ENCODE measurements at places on chromosomes 3 and 15.

GRCh38 chr3:112365636-112366035 is 32.7 kb downstream of the CD200 start:
- DNase-seq = no peak

DNA sequence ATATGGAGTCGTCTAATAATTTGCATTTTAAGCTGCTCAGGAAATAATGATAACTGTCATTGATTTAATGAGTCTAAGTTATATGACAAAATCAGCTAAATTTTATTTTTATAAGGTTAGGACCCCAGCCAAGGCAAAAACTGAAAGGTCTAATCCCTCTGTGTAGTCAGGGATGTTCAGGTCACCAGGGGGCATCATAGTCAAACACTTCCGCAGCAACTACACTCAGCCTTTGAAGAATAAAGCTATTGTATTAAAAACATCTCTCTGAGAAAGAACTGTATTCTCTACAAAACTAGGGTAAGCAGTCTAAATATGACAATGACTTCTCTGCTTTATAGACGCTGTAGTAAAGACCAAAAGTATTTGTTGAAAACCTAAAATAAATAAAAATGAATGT is 15.0 kb downstream of the INTS14 start:
- DNase-seq = peak; percentile 32

- no peak for DNase-seq
Observed at GRCh38 chr3:4995500-4996053, 16.3 kb downstream of the BHLHE40 start.

GRCh38 chr15:26974120-26974780 is 3.3 kb downstream of the GABRG3 start:
- no peak for DNase-seq

DNA sequence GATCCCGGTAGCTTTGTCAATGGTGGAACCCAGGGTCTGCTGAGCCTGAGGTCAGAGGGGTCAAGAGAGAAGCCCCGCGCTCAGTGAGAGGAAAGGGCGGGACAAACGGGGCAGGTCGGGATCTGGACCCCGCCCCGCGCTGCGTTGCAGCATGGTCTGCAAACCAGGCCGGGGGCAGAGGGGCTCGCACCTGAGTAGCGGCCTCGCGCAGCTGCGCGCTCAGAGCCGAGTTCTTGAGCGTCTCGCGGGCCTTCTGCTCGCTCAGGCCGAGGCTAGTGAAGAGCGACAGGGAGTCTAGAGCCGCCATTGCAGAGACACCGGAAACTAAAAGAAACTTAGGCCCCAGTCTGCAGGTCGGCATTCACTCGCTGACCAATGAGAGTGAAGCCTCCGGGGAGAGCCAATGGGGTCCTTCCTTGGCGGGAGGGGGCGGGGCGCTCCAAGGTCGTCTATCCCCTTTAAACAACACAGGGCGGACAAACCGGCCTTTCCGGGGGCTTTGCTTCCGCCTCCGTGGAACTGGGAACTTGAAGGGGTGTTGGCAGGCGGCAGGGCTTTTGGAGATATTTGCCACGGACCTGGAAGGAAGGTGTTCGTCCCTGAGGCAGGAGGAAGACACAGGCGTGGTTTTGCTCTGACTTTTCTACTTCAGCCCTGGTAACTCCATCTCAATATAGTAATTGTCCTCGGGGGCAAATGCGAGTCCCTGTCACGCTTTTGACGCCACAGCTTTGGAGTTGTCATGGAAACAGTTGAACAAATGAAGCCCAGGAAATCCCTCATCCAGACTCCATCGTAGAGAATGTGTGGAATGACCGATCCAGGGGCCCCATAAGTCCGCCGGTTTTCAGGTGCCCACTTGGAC is at the start of gene QARS1:
Gene QARS1 (minus strand): TSS at position 331 of the 865 bp plus-strand sequence. CDS start 24 bp downstream, at position 307.
- peak; percentile 91 for DNase-seq

- no peak for DNase-seq
Observed at GRCh38 chr3:15631426-15632211, 30.1 kb downstream of the BTD start.

DNA sequence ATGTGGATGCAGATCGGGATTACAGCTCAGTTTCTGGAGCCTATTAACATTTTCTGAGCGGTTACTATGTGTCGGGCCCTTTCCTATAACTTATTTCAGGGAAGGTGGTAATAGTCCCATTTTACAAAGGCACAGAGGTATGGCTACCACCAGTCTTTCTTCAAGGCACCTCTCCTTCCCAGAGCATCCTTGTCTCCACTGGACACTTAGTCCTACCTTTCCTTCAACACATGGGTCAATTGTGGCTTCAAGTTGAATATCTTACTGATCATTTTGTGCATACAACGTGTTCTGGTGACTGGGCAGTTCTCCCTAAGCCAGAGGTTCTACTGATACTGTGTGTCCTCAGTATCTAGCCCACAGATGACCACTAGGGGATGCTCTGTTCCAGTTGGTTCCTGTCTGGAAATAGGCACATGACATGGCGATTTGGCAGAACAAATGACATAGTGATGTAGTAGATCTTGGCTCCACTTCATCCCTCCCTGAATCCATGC is 60.7 kb upstream of the CMTM8 start:
- peak; percentile 63 for DNase-seq

DNA sequence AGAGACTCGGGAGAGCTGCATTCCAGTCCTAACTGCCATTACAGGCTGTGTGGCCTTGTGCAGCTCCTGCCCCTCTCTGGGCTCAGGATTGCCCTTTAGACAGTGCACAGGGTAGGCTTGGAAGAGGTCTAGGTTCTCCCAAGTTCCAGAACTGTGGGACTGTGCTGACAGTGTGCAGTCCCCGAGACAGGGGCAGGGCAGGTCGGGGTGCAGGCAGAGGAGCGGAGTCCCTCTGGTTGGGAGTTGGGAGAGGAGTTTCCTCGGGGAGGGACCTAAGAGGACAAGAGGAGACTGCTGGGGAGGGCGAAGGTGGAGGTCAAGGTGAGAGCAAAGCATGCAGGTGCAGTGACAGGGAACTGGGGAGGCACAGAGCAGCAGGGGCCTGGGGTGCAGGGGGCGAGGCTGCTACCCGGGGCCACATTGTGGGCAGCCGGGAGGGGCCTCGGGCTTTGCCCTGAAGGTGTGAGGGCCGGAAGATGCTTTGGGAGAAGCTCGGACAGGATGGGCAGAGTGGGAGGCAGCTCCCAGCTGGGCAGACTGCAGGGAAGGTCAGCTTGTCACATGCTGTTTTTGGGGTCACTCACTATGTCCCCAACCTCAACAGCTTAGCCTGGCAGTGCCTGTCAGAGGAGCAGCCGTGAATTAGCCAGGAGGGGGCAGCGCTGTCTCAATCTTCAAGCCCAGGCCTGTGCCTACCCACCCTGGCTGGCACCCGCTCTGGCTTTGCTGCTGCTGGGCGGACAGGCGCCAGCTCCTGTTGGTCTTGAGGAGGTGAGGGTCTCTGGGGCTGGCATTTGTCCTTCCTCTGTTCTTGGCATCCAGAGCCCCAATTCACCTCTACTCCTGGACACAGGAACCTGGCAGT is 15.4 kb upstream of the CSPG4 start:
- peak; percentile 74 for DNase-seq

DNA sequence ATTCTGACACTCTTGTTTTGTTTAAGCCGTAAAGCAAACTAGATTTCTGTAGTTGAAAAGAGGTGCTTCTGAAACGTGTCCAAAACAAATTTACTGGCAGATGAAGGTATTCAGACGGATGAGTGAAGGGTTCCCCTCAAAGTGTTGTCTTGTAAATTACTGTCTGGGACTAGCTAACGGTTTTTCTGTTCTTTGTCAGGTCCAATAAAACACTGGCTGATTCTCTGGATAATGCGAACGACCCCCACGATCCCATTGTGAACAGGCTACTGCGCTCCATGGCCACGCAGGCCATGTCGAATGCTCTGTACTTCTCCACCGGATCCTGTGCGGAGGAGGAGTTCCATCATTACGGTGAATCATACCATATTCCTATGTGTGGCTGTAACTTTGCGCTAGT is 27.7 kb downstream of the TIPIN start:
- DNase-seq = no peak

DNA sequence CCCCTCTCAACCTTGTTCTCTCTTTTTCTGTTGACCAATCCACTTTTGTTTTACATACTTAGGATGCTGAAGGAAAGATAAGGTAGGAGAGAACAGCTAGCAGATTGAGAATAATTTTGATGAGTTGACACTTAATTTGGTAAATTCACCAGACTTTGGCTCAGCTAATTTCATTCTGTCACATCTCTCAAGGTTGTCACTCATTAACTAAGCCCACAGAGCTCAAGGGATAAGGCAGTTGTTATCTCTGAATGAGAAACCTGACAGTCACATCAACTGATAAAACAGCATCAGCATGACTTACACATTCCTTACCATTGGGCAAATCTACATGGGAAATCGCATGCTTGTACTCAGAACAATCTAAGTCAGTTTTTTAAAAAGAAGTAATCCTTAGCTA is 591.4 kb downstream of the NLGN1 start:
- no peak for DNase-seq

GRCh38 chr3:153621953-153622352 is 459.9 kb downstream of the RAP2B start:
- DNase-seq = peak; percentile 36

DNA sequence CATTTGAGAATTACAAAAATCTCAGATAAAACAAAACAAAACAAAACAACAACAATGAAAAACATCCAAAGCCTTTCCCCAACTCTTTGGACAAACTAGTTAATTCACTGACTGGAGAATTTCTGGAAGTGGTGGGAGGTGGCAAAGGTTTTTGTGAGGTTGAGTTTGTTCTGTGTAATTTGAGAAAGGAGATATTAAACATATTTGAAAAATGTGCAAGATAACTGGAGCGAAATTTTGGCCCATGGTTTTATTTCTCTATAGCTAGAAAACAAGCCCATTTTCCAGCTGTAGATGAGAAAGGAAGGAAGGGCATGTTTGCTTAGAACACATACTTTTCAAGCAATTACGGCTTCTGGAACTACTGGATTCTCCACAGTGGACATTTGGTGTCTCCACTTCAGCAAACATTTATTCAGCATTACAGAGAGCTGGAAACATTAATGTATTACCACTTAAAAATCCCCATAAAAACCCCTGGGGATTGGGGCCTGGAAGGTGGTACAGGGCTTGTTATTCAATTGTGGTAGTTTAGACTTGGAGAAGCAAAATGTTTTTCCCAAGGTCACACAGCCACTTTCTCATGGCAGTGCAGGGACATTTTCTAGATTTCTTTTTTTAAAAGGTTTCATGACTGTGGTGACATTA is 135.8 kb downstream of the THSD4 start:
- DNase-seq = no peak

DNA sequence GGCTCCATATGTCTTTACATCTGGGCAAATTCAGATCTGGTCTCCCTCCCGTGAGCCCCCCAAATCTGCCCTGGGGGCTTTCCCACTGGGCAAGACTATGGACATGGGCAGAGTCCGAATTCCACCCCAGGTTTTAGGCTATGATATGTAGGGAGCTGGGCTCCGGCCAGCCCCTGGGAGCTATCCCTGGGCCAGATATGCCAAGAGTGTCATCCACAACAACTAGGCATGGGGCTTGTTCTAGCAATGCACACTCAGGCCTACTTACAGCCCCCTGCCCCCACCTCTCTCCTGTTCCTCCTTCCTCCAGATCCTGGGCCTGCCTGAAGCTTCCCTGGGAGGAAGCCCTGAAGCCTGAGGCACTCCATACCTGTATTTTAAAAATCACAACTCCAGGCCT is 622 bp downstream of the XIRP1 start:
- DNase-seq = no peak

- no peak for DNase-seq
Observed at GRCh38 chr15:49855917-49856637, 235.2 kb downstream of the DTWD1 start.

DNA sequence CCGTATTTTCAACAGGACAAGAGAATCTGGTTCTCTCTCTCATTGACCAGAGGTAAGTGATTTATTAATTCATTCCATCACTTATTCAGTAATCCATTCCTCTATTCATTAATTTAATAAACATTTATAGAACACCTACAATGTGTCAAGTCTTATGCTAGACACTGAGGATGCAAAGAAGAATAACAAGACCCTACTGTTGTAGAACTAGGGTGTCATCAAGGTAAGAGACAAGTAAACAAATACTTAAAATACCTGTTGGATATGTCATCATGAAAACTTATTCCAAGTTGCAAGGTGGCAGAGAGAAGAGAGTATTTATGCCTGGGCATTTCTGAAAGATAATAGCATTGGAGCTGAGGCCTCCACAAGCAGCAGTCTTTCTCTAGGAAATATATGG is 257.8 kb downstream of the CDIN1 start:
- DNase-seq = no peak

GRCh38 chr3:56375654-56376053 is 92.6 kb downstream of the ERC2 start:
- DNase-seq = no peak

GRCh38 chr3:149604125-149604875 is 53.5 kb downstream of the WWTR1 start:
- no peak for DNase-seq

GRCh38 chr3:7288133-7288532 is 427.2 kb downstream of the GRM7 start:
- no peak for DNase-seq

DNA sequence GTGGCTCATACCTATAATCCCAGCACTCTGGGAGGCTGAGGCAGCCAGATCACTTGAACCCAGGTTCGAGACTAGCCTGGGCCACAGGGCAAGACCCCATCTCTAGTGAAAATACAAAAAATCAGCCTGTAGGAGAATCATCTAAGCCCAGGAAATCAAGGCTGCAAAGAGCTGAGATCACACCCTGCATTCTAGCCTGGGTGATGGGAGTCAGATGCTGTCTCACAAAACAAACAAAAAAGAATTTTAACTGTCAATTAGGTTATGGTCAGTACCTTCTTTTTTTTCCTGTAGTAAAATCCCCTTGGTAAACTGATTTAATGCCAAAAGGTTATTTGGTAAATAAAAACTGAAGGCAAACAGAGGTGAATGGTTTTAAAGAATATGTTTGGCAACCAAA is 29.0 kb downstream of the TMCC1 start:
- no peak for DNase-seq

DNA sequence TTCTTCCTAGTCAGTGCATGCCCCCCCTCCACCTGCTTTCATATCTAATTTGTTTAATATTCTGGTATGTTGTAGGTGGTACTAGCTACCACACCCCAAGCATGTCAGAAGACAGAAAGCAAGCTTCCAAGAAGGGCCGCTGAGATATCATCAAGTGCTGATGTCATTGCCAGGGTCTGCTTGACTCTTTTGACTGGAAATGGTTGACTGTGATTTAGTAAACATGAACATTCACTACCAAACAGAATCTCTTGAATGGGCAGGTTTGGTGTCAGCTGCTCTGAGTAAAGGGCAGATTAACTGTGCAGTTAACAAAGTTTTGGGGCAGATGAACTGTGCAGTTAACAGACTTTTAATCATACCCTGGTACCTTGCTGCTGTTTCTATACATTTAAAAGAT is 244.2 kb upstream of the SATB1 start:
- DNase-seq = no peak

- no peak for DNase-seq
Observed at GRCh38 chr3:10353160-10353559, 32.2 kb upstream of the SEC13 start.

GRCh38 chr15:92878593-92879053 is 21.5 kb upstream of the CHD2 start:
- no peak for DNase-seq

- no peak for DNase-seq
Observed at GRCh38 chr15:73632670-73633058, 525 bp downstream of the NPTN start.

GRCh38 chr3:123476967-123477750 is 28.3 kb upstream of the ADCY5 start:
- DNase-seq = no peak

Measured in CD4-positive, alpha-beta T cell treated with Interleukin-12 subunit alpha and Interleukin-12 subunit beta, for 1 hour (primary cell).